Activated T-cell treated with anti-CD3 and anti-CD28 coated beads, Interleukin-2, amount 50 U/mL, for 4 hours (primary cell): ENCODE measurements at places on chromosomes 1 and 21. TPM values are rescaled to one million over a fixed set of nuclear protein-coding genes. Genes with fewer than 3 reads are reported as not detected.

Gene CFAP107
- not detected for total RNA-seq

Gene ADORA3
- not detected for total RNA-seq

Gene PLA2G5
- not detected for total RNA-seq

Gene OR2T29
- total RNA-seq = not detected

Gene DNAI4
- total RNA-seq = 2.6 TPM

Gene DCST1
- total RNA-seq = not detected

Gene NUP210L
- 0.05 TPM for total RNA-seq

Gene NT5C1A
- total RNA-seq = not detected

Gene KCTD3
- total RNA-seq = 2.8 TPM

Gene OR14K1
- not detected for total RNA-seq

Gene NBPF10
- 0.61 TPM for total RNA-seq

Gene VTCN1
- not detected for total RNA-seq

Gene FAM131C
- 0.20 TPM for total RNA-seq

Gene IL20
- not detected for total RNA-seq

Gene IFNLR1
- 5.1 TPM for total RNA-seq

Gene SESN2
- total RNA-seq = 21.4 TPM

Gene OR2T2
- not detected for total RNA-seq

Gene PRSS38
- not detected for total RNA-seq

Gene RGS8
- not detected for total RNA-seq

Gene KLHDC7A
- total RNA-seq = not detected

Gene TRIM33
- total RNA-seq = 30.0 TPM

Gene THEM5
- not detected for total RNA-seq
